Activated CD4-positive, alpha-beta T cell treated with anti-CD3 and anti-CD28 coated beads, Interleukin-10, Interleukin-2, amounts not matched to agents 100 ng/mL and 50 ng/mL, durations not matched to agents 16 hours and 8 hours (primary cell): ENCODE measurements at places on chromosomes 11 and 22.

GRCh38 chr11:103112364-103112763 lies 3.1 kb downstream of the DYNC2H1 start:
- no peak for DNase-seq

DNA sequence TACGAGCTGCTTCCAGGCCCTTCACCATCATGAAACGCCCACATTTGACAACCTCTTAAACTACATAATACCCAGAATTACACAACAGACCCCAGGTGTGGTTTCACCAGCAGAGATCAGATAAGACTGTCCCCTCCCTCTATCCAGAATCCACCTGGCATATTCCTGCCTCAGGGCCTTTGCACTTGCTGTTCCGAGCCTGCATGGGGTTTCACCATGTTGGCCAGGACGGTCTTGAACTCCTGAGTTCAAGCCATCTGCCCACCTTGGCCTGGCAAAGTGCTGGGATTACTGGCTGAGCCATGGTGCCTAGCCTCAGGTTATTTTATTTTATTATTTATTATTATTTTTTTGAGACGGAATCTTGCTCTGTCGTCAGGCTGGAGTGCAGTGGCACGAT lies 73.4 kb downstream of the FBXO7 start:
- no peak for DNase-seq

DNA sequence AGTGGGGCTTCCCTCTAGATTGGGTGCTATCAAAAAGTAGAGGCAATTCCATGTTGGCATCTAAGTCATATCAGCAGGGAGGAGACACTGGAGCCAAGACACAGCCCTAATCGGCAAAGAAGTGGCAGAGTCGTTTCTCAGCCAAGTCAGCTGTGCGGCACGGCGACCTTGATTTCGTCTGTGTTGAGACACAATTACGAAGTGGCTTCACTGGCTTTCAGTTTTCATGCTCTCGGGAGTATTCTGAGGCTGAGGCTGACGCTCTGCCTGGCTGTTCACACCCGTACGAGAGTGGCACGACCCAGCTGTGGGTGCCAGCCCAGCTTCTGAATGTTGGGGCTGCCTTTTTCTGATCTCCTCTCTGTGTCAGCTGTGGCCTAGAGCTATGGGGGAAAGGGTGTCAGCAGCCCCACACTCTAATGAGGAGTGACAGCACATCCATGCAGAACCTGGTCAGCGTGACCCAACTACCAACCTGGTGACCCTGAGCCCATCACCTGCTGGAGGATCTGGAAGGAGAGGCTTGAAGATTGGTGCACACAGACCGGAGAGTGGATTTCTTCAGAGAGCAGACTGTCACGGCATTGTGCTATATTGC lies 105.7 kb upstream of the TMEM45B start:
- no peak for DNase-seq

DNA sequence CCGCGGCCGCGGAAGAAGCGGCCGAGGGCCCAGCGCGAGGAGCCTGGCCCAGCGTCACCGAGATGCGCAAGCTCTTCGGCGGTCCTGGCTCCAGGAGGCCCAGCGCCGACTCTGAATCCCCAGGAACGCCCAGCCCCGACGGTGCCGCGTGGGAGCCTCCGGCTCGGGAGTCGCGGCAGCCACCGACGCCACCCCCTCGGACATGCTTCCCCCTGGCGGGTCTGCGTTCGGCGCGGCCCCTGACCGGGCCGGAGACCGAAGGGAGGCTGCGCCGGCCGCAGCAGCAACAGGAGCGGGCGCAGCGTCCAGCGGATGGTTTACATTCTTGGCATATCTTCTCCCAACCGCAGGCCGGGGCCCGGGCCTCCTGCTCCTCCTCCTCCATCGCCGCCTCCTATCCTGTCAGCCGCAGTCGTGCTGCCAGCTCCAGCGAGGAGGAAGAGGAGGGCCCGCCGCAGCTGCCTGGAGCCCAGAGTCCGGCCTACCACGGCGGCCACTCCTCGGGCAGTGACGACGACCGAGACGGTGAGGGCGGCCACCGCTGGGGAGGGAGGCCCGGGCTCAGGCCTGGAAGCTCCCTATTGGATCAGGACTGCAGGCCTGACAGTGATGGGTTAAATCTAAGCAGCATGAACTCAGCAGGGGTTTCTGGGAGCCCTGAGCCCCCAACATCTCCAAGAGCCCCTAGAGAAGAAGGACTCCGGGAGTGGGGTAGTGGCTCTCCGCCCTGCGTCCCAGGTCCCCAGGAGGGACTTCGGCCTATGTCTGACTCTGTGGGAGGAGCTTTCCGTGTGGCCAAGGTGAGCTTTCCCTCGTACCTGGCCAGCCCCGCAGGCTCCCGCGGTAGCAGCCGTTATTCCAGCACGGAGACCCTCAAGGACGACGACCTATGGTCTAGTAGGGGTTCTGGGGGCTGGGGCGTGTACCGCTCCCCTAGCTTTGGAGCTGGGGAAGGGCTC lies 1.2 kb downstream of the ARHGEF17 start:
- DNase-seq = no peak

- peak; percentile 32 for DNase-seq
Measured at GRCh38 chr11:60924110-60924905, at the start of gene TMEM132A. Gene TMEM132A, plus strand, starts transcription at chr11:60924460. Its CDS starts 174 bp downstream, at chr11:60924634.

GRCh38 chr11:64969209-64969608 lies 2.7 kb downstream of the MAJIN start:
- peak; percentile 61 for DNase-seq

DNA sequence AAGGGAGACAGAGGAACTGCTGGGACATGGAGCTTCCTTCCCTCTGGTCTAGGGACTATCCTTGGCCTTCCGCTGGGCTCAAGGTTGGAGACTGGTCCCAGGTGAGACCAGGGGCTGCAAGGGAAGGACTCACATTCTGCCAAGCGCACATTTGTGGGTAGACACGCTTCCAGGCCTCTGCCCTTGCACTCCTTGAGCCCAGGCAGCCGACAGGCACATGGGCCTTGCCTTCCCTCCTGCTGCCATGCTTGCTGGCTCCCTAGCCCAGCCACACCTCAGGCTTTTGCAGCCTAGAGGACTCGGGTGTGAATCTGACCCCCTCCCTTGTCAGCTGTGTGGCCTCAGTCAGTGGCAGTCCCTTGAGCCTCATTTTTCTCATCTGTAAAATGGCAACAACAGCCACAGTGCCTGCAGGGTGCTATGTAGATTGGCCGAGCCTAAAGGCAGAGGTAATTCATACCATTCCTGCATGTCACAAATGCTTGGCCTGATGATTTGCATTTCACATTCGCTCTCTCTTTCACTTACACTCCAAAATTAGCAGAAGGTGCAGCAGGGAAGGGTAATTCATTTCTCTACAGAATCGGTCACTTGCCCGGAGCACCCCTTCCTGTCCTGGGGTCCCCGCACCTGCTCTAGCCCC lies 57.6 kb upstream of the NECTIN1 start:
- no peak for DNase-seq

DNA sequence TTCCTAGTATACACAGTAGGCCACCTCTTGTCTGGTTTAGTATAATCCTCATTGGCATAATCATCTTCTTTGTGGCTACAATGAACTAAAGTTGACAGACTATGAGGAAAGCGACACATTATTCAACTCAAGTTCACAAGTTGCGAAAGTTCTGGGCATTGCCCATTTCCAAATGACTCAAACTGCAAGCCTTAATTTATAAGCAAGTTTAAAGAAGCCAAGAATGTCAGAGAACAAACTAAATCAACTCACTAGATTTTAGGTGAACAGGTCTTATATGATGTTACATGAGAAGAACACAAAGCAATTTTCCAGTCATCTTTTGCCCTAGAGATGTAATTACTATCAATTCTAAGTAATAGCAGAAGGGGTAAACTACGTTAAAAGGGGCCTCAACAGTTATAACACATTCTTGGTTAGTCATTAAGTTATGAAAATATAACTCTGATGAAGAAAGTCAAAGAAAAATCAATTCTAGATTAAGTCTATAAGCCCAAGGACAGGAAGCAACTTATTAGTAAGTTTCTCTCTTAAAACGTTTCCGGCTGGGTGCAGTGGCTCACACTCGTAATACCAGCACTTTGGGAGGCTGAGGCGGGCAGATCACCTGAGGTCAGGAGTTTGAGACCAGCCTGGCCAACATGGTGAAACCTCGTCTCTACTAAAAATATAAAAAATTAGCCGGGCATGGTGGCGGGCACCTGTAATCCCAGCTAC lies 21.5 kb downstream of the PICALM start:
- DNase-seq = peak; percentile 88

- DNase-seq = no peak
Measured at GRCh38 chr22:45310331-45310976, 720 bp downstream of the FAM118A start.

DNA sequence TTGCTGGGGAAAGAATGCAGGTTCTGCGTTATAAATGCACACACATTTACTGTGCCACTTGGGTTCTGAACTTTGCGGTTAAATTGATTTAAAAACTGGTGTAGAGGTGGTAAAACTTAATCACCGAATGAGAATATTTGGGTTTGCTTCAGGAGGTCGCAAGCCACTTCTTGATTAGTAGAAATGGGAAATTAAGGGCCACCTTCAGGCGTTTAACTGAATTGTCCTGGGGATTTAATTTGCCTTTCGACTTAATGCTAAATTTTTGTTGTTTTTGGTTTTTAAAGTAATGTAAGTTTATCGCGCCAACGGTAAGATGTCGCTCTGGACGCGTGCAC lies 459 bp upstream of the NCR3LG1 start:
- no peak for DNase-seq

DNA sequence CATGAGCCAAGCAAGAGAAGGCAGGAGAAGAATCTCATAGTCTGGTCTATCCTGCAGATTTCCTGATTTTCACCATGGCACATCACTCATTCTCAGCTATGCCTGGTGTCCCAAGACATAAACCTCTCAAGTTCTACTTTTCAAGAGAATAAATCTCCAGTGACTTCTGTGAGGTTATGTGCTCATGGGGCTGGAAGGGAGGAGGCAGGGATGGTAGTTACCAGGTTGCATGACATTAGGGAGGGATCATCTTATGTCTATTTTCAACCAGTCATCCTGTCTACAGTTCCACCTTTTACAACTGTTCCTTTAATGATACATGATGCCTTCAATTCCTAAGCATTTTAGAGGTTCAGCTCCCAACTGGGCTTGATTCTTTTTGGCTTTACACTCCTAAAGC lies 297.7 kb downstream of the SOX6 start:
- DNase-seq = no peak

- no peak for DNase-seq
Measured at GRCh38 chr22:42364604-42365110, 67.5 kb downstream of the NFAM1 start.

GRCh38 chr11:66543263-66544107 lies 2.4 kb downstream of the ZDHHC24 start:
- DNase-seq = peak; percentile 77

DNA sequence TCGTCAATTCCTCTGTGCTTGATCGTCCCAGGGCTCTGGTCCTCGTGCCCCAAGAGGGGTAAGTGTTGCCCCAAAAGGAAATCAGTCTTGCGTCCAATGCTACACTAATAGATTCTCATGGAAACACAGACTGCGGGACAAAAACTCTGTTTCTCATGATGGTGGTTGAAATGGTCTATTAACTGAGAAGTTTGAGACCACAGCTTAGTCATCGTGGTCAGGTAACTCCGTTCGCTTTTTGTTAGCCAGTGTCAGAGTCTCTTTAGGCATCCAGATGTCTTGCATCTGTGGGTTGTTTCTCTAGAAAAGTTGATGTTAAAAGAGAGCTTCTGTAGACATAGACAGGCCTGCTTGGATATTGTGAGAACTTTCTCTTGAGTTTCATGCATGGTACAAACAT lies 104.6 kb upstream of the SORL1-AS1 start:
- peak; percentile 15 for DNase-seq

- peak; percentile 63 for DNase-seq
Measured at GRCh38 chr22:36368359-36368983, 19.3 kb downstream of the MYH9 start.
